Activated naive CD8-positive, alpha-beta T cell treated with anti-CD3 and anti-CD28 coated beads, Interleukin-2, amount 50 U/mL, for 24 hours (primary cell): ENCODE measurements at places on chromosomes 1 and 21.
A peak's percentile ranks its signal among the peaks of the same experiment; 100 is the strongest.

DNA sequence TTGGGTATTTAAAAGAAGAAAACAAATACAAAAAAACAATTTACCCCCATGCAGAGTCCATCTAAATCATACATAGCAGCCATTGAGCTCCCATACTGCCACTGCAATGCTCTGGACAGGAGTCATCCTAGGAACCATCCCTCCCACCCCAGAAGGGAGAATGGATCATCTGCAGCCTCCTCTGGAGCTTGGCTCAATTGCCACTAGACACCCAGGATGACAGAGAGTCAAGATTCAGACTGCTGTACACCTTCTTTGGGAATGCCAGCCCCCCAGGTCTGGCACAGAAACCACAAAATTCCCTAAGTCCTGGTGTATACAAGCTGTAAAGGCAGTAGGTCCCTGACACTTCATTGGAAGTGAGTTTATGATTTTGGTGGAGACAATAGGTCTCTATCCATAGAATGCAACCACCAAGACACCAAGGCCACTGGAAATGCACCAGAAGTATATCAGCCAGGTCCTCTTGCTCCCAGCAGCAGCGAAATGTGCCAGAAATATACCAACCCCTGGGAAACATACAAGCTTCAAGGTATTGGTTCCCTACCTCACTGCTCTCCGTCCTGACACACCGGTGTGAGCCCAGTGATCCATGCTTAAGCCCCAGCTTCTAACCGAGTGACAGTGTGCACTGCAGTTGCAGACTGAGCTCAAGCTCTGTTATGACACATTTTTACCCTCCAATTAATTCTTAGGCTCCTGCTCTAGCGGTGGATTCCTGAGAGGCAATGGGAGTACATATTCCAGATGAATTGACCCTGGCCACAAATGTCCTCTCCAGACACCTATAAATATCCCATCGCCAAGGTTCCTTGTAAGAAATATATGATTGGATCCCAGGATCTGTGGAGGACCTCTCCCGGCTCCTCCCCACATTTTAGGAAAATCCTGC lies 4.4 kb downstream of the TAL1 start:
- DNase-seq = no peak

DNA sequence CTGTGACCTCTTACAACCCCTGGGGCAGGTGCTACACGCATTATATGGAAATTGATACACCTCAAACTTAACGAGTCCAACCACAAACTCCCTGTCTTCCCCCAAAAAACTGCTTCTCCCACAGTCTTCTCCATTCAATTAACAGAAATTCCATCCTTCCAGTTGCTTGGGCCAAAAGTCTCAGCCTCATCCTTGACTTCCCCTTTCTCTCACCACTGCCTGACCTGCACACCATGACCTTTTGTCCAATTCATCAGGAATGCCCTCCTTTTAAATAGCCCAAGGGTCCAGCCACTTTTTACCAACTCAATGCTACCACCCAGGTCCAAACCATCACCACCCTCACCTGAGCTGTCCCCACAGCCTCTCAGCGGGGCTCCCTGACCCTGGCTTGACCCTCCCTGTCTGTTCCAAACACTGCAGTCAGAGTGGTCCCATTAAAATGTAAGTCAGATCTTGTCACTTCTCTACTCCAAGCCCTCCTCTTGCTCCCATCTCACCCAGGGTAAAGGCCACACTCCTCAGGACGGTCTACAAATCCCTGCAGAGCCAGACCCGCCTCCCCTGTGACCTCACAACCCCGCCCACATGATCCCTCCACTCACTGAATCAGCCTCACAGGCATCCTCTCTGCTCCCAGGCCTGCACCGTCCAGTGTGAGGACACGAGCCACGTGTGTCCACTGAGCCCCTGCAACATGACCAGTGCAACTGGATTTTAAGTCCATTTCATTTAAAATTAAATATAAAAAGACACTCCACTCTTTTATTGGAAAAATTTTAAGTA lies 18.5 kb downstream of the KCNN3 start:
- no peak for DNase-seq

DNA sequence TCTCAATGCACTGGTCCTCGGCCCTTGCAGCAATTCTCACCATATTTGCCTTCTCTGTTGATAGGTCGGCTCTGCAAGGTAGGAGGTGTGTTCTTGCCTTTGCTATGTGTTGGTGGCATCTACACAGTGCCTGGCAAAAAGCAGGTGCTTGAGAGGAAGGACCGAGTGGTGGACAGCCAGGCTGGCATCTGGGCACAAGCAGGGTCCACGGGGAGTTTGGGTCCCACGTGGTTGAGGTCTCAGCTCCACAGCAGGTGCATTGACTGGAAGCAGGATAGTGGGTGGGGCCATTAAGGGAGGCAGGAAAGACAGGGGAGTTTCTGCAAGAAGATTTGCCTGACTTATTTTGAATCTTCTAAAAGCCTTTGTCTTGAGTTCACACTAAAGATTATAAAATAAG lies 81.2 kb upstream of the WNT4 start:
- no peak for DNase-seq

DNA sequence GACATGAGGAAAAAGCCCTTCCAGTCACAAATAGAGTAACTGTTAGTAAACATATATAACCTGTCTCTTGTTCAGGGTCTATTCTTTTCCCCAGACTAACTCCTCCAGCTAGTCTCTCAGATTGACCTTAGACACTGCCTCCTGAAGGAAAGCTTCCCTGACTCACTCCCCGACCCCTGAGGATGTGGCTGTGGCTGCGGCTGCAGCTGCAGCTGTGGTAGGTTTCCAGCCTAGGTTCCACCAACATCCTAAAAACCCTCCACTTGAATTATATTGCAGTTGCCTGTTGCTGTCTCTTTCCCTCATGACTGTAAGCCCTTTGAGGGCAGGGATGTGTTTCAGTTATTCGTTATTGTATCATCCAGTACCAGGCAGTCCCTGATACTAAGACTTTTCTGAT lies 132.9 kb upstream of the C1orf21 start:
- no peak for DNase-seq

DNA sequence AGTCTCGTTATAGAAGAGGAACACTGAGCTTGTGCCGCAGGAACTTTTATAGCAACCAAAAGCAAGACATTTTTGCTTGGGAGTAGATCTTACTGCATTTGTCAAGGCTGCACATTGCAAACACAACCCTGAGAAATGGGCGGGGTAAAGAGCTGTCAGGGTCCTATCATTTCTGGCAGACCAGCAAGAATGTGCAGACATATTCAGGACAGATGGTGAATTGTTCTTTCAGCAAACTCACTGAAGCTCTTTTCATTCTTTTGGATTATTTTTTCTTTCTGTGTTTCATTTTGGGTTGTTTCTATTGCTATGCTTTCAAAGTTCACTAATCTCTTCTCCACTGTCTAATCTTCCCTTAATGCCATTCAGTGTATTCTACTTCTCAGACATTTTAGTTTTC lies 5.1 kb upstream of the ACTN2 start:
- DNase-seq = no peak

GRCh38 chr21:22450507-22450906 lies 1452.3 kb downstream of the NCAM2 start:
- no peak for DNase-seq

GRCh38 chr1:217363319-217363718 lies 267.6 kb downstream of the GPATCH2 start:
- DNase-seq = no peak

- no peak for DNase-seq
Measured at GRCh38 chr1:1562556-1563195, 12.0 kb downstream of the SSU72 start.

DNA sequence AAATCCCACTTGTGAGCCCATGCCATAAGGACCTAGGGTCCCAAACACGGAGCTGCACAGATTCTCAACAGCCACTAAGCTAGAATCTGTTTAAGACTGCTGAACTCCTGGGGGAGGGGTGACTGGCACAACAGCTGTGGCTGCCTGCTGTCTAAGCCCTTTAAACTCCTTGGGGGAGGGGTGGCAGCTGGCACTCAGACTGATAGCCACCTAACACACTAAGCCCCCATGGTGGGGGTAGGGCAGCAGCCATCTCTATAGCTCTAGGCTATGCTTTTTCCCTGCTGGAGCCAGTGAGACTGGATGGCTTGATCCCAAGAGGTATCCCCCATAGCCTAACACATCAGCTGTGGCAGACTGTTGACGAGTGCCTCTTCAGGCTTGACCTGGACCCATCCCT lies 73.3 kb upstream of the FMO3 start:
- no peak for DNase-seq

DNA sequence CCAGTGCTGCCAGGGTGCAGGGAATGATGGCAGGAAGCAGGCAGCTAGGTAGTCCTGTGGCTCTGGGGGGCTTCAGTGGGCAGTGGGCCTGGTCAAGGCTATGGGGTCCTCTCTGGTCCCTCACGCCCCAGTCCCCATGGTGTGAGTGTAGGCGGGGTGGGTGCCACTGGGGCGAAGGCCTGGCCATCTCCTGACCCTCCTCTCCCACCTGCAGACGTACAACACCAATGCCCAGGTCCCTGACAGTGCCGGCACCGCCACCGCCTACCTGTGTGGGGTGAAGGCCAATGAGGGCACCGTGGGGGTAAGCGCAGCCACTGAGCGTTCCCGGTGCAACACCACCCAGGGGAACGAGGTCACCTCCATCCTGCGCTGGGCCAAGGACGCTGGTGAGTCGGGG lies 53.7 kb downstream of the ALPL start:
- DNase-seq = no peak

DNA sequence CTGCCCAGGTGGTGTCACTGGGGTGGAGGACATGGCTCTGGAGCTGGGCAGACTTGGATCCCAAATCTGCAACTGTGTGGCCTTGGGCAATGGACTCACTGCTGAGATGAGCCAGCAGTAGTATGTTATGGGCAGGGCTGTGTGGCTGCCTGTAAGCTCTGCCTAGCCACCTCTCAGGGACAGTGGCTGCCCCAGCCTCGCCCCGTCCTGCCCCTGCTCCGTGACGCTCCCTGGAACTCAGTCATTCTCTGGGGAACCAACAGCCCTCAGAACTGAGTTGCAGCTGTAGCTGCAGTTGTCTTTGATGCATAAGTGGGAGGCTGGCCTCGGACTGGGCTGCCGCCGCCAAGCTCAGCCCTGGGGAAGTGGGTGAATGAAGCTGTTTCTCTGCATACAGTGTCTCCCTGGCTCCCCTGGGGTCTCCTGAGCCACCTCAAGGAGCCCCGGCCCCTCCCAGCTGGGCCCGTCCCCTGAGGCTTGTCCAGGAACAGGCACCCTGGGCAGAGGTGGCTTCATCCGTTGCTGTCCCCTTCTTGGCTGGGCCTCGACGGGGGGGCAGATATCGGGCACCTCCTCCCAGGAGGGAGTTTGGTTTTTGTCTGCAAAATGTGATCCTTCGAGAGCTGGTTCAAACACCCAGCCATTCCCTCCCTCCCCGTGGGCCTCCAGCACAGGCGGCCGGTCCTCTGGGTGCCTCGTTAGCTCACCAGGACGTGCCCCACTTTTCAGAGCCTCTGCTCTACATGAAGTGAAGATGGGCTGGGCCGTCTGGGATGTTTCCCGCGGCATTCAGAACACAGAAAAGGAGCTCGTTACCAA lies 26.2 kb upstream of the PLCH2 start:
- no peak for DNase-seq

DNA sequence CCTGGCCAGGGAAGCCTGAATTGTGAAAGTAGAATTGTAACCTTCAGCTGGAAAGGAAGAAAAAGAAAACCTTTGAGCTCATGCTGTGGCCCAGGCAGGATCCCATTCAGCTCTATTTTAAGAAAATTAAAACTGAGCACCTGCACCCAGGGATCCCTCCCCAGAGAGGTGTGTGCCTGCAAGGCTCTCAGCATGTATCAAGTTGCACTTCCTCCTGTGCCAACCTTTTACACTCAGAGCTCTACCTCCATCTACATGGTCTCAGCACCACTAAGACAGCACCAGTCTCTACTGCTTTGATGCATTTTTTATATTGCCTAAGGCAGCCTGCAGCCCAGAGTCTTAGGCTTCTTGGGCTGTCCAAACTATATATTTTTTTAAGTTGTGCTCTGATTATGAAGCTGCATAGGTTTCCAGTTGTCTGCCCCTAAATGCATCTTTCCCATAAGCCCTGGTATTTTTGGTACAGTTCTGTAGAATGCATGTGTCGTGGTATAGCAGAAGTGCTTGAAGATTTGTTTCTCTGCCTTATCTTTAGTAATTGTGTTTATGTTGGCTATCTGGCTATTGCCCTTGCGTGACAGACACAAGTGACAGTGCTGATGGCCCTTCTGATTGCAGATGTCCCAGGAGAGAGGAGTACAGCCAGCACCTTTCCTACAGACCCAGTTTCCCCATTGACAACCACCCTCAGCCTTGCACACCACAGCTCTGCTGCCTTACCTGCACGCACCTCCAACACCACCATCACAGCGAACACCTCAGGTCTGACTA lies 63.1 kb downstream of the PTPRC start:
- no peak for DNase-seq

GRCh38 chr1:196545222-196545621 lies 63.0 kb downstream of the KCNT2 start:
- DNase-seq = no peak

DNA sequence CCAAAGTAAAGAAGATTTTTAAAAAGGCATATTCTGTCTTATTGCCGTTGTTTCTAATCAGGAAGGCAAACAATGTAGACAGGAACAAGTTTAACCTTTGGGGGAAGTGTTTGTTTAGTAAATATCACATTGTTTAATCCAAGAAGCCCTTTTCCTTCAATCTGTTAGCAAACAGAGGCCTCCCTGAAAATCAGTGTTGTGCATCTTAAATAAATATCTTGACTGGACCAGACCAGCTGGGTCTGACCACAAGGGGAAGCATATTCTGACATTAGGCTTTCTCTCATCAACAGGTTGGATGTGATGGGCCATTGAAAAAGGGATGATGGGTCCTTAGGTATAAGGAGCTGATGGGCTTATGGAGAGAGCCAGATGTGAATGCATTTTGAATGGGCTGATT lies 81.8 kb upstream of the SGIP1 start:
- DNase-seq = no peak

GRCh38 chr1:12059722-12060464 lies 3.2 kb upstream of the TNFRSF8 start:
- DNase-seq = peak; percentile 45

GRCh38 chr21:46056450-46056903 lies 41.4 kb upstream of the COL6A2 start:
- DNase-seq = peak; percentile 62

GRCh38 chr1:183632964-183633363 lies 2.6 kb downstream of the ARPC5 start:
- DNase-seq = no peak

DNA sequence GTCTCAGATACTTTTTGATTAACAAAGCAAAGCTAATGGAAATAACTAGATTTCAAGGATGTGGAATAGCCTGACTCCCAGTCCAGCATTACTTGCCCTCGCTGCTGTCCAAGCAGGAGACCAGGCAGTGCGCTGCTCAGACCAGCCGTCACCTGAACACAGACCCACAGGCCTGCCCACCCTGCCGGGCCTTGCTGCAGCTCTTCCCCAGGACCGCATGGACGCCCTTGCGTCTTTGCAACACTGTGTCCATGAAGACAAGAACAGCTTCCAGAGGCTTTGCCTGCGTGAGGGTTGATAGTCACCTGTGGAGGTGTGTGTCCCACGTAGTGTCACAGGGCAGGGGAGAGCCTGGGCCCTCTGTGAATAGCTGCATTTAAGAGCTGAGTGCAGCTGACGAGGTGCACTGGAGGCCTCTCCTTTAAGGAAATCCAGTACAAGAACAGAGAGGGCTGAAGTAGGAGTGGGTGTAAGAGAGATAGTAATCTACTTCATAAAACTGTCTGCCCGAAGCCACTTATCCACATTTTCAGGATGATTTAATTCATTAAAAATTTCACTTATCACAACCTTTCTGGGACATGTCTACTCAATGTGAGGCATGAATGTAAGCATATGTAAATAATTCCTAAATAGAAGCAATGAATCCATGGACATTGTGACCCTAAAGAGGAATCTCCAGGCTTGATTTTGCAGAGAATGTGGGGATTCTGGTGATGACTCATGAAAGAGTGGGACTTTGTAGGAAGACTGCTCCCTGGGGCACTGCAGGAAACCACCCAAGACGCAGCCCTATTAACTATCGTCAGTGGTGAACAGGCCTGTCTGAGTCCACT lies 176.2 kb upstream of the RAB4A start:
- DNase-seq = no peak
